Activated CD4-positive, alpha-beta T cell treated with anti-CD3 and anti-CD28 coated beads, Interleukin-2, amount 10 ng/mL, durations not matched to agents 7 days and 5 days (primary cell): ENCODE measurements at places on chromosomes 16 and 17. TPM values are rescaled to one million over a fixed set of nuclear protein-coding genes. Genes with fewer than 3 reads are reported as not detected.

The ABCC11 gene
- total RNA-seq: 0.10 TPM

The ST6GALNAC2 gene
- total RNA-seq: not detected

The MFAP4 gene
- total RNA-seq: not detected

The SYNRG gene
- total RNA-seq: 106 TPM

The CCL4L2 gene
- total RNA-seq: not detected

The CHMP1A gene
- total RNA-seq: 77.6 TPM

The CACNG5 gene
- total RNA-seq: not detected

The CDH13 gene
- total RNA-seq: not detected

The JPT2 gene
- total RNA-seq: 56.5 TPM

The WNK4 gene
- total RNA-seq: 0.77 TPM

The TMEM235 gene
- total RNA-seq: not detected

The PRR11 gene
- 80.8 TPM for total RNA-seq

The KRTAP17-1 gene
- not detected for total RNA-seq

The GAST gene
- not detected for total RNA-seq

The CCL2 gene
- total RNA-seq: not detected

The TNK1 gene
- 2.1 TPM for total RNA-seq

The C17orf67 gene
- 5.1 TPM for total RNA-seq

The PRR29 gene
- total RNA-seq: 3.8 TPM

The ASPA gene
- total RNA-seq: not detected

The SKAP1 gene
- 144 TPM for total RNA-seq

The CYBA gene
- total RNA-seq: 486 TPM

The TNS4 gene
- total RNA-seq: 3.5 TPM

The LLGL2 gene
- 24.2 TPM for total RNA-seq

The GLP2R gene
- total RNA-seq: not detected
